ENCODE measurements at places on chromosomes 12 and 14. TPM values are rescaled to one million over a fixed set of nuclear protein-coding genes. Genes with fewer than 3 reads are reported as not detected.

DNA sequence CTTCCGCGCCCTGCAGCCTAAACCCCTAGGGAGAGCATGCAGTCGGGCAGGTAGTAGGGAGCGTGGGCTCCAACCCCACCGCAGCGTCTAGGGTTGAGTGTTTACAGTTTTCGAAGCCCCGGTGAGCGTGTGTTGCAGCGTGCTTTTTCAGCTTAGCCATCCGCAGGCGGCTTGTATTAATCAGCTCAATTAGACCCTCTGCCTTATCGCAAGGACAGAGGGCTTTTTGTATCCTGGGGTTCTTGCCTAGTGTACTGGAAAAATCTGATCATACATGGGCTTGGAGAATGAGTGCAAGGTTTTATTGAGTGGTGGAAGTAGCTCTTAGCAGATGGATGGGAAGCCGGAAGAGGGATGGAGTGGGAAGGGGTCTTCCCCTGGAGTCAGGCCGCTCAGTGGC is 44.4 kb upstream of the GNG2 start:
- no peak for DNase-seq

DNA sequence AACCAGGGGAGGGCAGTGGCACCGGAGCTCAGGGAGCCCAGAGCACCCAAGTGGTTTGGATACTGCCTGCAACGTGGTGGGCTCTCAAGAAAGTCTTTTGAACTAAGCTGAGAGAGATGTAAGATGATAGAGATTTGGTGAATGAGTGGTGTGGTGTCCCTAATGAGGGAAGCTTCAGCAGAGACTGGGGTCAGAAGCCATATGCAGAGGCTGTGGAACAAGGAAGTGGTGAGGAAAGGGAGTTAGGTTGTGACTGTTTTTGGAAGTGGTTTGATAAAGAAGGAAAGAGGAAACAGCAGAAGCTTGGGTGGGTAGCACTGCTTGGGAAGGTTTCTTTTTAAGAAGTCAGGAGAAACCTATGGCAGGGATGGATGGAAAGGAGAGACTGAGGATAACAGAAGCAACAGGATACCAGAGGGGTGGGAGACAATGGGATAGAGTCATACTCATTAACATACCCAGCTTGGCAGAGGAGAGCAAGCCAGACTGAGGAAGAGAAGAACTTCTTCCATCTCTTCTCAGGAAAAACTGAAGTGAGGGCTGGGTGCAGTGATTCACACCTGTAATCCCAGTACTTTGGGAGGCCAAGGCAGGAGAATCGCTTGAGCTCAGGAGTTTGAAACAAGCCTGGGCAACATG is 24.1 kb downstream of the SLC4A8 start:
- no peak for DNase-seq

DNA sequence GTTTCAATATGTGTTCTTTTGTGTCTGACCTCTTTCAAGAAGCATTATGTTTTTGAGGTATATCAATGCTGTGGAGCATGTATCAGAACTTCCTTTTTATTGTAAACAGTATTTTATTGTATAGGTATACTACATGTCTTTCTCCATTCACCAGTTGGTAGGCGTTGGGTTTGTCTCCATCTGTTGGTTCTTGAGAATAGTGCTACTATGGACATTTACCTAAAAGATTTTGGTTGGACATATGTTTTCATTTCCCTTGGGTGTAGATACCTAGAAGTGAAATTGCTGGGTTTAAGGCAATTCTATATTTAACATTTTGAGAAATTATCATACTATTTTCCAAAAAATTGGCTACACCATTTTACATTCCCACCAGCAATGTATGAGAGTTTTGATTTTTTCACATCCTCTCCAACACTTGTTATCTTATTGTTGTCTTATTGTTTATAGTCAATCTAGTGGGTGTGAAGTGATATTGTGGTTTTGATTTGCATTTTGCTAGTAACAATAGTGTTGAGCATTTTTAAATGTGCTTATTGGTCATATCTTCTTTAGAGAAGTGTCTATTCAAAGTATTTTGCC is 409.2 kb downstream of the IPO8 start:
- peak; percentile 31 for DNase-seq

DNA sequence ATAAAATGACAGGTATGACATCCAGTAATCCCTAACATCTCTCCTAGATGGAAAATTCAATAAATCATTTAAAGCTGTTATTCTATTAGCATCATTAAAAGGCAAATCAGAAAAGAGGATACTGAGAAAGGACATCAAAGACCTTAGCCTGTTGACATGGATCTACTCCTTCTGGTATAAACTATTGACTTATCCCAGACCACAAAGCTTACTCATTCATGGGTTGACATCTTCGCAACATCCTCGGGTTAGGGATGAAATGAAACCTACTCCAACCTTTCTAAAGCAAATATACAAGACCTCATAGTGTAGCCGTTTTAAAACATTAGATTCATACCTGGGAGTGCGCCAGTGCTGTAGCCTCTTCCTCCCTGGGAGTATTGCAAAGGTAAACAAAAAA is 191.5 kb upstream of the BTG1 start:
- DNase-seq, result peak; percentile 18

DNA sequence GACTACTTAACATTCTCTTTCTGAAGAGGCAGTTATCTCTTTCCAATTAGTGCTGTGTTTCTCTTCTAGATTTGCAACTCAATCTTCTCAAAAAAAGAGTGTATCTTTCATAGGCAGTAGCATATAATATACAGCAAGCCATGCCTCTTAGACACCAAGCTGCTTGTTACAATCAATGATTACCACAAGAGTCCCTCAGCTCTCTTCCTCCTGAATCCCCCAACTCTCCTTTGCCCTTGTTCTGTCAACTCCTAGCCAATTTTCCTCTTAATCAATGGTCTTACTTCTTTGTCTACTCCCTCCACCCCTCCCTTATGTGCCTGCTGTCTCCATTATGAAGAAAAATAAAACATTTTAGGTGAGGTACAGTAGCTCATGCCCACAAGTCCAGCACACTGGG is 2.6 kb downstream of the TMTC1 start:
- DNase-seq, result peak; percentile 14

DNA sequence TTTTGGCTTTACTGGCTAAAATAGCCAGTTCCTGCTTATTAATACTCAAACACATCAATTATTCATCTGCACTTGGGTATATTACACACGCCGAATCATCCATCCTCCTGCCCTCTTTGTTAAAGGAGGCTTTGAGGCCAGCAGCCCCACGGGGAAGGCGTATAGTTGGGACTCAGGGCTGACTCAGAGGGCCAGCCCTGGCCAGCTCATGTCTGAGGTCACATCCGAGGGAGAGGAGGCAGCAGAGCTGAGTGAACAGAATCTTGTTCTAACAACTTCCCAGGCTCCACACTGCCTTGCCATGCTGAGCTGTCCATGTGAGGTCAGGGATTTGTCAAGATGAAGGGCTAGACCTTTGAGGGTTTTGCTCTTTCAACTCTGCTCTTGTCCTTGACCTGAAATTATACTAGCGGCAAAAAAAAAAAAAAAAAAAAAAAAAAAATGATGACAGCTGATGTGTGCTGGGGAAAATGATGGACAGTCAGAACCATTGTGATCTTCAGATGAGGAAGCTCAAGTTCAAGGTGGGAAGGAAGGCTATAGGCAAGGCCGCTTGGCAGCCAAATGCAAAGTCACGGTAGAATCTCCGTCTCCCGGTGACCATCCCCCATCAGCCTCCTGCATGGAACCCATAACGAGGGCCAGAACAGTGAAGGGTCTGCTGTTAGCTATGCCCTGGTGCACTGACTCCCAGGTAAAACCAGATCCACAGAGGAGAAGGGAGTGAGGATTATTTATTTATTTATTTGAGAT is 12.5 kb upstream of the MARK3 start:
- peak; percentile 95 for DNase-seq

DNA sequence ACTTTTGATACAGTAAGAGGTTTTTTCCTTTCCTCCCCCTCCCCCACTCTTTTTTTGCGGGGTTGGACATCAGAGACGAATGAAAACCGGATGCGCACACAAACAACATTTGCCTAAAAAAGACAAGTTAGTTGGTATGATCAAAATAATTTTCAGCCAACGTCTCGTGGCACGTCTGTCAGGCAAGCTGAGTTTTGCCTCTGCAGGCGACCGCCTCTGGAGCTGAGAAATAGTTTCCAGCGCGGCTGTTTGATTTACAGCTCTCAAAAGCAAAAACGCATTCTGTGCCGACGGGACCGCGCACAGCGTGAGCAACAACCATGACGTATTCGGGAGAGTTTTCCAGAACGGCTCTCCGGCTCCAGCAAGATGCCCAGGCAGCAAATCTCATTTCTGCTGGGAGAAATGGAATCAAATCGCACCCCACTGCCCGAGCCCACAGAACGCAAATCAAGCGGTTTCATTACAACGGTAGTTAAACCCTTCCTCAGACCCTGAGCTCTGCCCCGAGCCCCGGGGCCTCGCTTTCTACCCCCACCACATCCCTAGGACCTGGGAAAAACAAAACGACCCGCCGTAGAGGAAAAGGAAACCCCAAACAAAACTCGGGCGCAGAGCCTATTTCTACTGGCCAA is 14.2 kb upstream of the CALM1 start:
- DNase-seq, result peak; percentile 76

DNA sequence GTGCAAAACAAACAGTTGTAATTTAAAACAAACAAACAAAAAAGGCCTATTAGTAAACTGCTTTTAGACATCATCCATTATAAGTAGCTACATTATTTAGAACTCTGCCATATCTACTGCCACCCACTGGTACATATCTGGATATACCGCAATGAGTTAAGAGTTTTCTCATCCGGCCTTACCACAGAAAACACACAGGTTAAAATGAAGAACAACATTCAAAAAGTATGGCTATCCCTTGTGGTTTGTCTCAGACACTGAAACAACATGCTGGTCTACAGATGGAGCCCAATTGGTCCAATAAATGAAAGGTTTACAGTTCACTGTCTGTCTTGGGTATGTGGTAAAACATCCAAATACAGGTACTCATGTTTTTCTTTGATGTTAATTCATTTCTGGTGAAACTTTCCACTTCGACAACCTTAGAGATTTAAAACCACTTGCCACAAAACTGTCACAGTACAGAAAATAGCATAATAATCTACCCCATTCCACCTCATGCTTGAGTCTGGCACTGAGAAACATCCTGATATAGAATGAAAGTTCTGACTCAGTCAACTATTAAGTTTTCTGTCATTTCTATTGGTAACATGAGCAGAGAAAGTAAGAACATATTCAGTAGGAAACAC is 354.3 kb downstream of the CEP128 start:
- DNase-seq, result peak; percentile 57

- no peak for DNase-seq
These were observed 594.2 kb downstream of the MED13L start for GRCh38 chr12:115683240-115683780.

GRCh38 chr14:105069522-105069870 is 4.3 kb upstream of the GPR132 start:
- DNase-seq, result no peak

GRCh38 chr14:101351146-101351545 is 210.1 kb upstream of the DIO3 start:
- DNase-seq, result no peak

GRCh38 chr14:59245809-59246295 is 57.4 kb downstream of the DAAM1 start:
- DNase-seq, result no peak

- DNase-seq, result no peak
These were observed 1.8 kb downstream of the PARP11 start for GRCh38 chr12:3871356-3871755.

GRCh38 chr14:88542857-88543795 is 11.7 kb downstream of the PTPN21 start:
- no peak for DNase-seq

- no peak for DNase-seq
These were observed 34.3 kb downstream of the DHRS2 start for GRCh38 chr14:23670481-23670880.

GRCh38 chr12:58584880-58585279 is 335.4 kb downstream of the LRIG3 start:
- DNase-seq, result peak; percentile 46

DNA sequence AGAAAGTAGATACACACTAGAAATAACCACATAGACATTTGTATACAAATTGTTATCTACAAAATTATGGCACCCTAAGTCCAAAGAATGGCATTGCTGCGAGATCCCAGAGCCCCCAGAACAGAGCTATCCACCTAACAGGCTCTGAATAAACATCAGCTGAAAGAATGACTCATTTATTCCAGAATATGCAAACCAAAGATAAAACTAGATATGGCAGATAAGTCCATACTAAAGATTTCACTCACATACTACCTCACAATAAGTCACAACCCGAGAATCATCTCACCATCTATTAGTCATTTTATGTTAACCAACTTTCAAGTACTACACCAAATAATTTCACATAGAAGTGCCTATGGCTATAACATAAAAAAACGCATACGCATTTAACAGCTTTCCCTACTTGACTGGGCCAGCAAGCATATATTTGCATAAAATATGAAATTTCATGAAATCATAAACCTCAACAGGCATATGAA is 5.6 kb downstream of the CNIH1 start:
- DNase-seq, result peak; percentile 47

- no peak for DNase-seq
These were observed 136.8 kb downstream of the CALM1 start for GRCh38 chr14:90533591-90534021.

DNA sequence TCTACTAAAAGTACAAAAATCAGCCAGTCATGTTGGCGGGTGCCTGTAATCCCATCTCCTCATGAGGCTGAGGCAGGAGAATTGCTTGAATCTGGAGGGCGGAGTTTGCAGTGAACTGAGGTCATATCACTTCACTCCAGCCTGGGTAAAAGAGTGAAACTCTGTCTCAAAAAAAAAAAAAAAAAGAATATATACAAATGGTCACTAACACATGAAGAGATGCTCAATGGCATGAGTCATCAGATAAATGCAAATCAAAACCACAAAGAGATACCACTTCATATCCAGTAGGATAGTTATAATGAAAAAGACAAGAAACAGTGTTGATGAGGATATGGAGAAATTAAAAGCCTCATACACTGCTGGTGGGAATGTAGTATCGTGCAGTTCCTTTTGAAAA is 33.6 kb upstream of the METAP2 start:
- peak; percentile 53 for DNase-seq

DNA sequence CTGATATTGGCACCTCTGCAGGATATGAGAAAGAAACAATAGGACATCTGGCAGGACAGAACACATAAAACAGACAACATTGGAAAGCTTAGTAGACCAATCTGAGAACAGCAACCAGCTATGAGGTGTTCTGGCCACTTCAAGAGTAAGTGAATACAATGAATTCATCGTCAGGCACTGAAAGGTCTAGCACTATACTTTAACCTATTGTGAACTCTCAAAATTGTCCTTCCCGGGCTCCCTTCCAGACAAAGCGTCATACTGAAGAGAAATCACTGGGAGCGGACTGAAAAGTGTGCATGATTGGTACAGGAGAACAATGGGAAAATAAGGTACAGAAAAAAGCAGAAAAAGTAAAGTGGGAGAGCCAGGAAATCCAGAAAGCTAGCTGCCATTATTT is 75.8 kb downstream of the LRP6 start:
- DNase-seq, result no peak

Gene DYRK2
- total RNA-seq, result 13.9 TPM

Gene TRPV4
- total RNA-seq, result not detected

Gene ARMH4
- 1.1 TPM for total RNA-seq

Gene DPPA3
- total RNA-seq, result not detected

Gene RNASE2
- not detected for total RNA-seq

Gene CCDC197
- total RNA-seq, result not detected

All from LHCN-M2 (cell line).